Dermis blood vessel endothelial cell (primary cell): ENCODE measurements at places on chromosomes 7 and 10. TPM values are rescaled to one million over a fixed set of nuclear protein-coding genes. Genes with fewer than 3 reads are reported as not detected.

The DDX56 gene
- total RNA-seq = 55.5 and 69.5 TPM in 2 replicates

DNA sequence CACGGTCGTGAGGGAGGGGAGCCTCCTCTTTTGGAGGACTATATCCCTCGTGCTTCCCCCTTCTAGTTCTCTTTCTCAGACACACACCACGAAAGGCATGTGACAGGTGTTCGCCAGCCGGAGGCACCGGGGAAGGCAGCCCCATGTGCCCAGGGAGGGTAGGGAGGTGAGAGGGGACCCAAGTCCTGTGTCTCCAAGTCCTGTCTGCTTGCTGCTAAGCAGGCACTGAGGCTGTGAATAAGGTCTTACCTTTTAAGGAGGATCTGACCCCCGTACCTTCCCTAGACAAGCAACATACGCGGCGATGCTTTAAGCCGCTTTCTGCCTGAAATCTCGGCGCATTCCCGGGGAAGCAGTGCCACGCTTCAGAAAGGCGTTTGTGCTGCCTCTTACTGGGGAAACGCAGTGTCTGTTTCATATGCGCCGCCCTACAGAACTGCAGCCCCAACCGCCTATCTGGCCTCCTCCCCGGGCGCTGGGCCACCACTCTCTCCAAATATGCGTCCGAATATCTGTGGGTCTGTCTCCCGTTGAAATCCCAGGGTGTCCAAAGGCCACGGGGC, 770 bp downstream of the PLXNA4 start:
- peak; percentile 75 for DNase-seq

DNA sequence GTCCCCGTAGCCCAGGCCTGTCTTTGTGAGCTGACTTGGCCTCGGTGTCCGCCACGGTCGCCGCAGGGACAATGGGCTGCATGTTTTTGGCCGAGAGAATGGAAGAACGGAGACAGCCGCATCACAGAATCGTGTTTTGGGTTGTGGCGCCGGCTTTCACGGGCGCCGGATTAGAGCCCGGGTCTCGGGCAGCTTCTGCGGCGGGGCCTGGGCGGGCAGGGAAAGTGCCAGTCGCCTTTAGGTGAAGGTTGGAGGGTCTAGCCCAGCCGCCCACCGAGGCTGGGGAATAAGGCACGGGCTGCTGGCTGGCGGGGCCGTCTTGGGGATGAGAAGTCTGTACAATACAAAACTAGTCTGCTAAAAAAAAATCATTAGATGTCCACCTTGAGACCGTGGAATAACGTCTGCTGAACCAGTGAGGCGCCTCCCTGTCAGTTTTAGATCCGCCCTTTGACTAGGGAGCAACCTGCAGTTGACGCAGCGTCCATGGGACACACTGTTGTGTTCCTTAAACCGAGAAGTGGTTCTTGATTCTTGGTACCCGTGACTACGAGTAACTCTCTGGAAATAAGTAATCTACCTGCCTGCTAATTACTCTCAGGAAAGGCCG, 577 bp downstream of the DNAJB9 start:
- peak; percentile 71 for DNase-seq

DNA sequence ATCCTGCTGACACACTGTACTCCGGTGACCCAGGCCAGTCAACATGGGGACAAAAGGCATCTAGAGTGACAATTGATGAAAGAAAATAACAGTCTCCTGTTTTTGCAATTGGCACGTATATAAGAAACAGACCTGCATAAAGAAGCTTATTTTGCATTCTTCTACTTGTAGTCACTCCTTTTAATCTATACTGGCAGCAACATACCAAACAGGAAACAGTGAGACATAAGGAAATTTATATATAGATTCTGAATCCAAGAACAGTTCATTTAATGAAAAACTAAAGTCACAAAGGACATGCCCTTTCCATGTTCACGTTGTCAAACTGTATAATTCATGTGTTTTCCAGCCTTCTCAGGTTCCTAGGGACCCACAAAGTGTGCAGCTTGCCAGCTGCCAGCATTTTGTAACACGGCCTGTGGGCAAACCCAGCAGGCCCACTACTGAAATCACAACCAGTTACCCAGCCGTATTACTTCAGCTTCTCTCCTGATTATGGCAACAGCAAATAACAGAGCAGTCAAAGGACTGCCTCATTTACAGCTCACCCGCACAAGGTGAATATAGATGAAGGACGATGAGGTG, 72.3 kb downstream of the AMPH start:
- DNase-seq = no peak

DNA sequence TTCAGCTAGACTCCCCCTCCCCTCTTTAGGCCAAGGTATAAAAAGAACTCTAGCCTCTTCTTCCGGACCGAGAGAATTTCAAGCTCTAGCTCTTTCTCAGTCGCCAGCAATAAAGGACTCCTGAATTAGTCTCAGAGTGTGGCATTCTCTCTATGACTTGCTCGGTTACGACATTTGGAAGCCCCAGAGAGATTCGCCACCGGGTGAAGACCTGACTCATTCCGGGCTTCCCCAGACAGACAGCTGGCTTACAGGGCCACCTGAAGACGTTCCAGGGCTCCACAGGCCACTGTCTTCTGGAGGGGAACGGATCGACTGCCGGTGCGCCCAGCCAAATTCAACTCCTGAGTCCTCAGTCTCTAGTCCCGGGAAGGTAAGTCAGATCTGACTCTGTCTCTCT, at the start of gene AKR1B15:
Gene AKR1B15, plus strand, starts transcription at position 234 of the 400 bp plus-strand sequence. CDS start 15,510 bp downstream, outside the sequence.
- no peak for DNase-seq

DNA sequence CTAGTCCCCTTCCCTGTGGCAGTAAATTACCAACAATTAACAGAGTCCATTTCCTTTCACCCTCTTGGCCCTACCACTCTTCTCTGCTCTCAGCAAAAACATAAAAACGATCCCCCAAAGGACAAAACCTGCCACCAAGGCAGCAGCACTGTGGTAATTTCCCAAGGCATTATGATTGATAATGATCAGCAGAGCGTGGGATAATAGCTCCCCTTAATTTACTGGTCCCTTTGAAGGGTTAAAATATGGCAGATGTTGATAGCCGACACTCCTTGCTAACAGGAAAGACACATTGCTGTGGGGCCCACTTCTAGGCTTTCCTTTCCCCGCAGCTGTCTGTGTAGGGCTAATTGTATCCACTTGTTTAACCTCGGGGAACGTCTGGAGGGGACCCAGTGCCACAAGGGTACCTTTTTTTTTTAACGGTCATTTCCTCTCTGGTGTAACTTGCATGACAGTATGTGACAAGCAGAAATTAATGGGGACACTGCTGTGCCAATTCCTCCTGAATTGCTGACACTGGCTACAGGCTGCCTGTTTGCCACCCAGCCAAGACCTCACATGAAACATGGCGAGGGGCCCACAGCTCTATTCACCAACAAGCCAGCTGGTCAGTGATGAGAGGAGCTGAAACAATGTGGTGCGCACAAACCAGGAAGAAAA, 81.3 kb downstream of the CDK6 start:
- no peak for DNase-seq

DNA sequence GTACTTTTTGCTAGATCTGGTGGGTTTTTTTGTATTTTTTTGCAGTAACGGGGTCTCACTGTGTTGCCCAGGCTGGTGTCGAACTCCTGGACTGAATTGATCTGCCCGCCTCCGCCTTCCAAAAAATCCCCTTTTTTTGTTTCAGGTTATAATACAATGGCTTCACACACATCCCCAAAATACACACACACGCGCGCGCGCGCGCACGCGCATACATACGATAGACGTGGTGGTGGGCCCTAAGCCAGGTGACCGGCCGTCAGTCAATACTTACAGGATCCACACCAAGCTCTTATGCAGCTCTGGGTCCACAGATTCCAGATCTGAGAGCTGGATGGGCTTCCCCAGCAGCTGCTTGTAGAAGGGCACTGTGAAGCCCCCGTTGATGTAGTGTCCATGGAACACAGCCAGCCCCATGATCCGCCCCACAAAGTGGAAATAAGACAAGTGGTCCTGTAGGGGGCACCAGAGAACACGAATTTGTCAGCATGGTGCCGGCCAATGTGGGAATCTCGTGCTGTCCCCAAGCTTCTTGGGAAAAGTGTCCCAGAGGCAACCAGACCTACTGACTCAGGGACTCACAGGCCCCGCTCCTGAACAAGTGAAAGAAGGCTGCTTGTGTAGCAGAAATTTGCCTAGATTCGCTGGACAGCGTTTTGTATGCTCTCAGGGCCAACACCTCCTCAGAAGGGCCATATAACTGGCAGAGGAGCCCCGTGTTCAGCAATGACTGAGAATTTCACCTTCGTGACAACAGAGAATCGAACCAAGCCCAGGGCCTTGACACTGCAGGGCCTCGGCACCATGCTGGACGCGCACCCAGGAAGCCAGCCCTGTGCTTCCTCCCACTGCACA, 103.6 kb downstream of the SMURF1 start:
- peak; percentile 93 for DNase-seq

GRCh38 chr10:73226663-73227062, 20.4 kb downstream of the DNAJC9 start:
- no peak for DNase-seq

The OR9A2 gene
- total RNA-seq = not detected in 2 replicates

DNA sequence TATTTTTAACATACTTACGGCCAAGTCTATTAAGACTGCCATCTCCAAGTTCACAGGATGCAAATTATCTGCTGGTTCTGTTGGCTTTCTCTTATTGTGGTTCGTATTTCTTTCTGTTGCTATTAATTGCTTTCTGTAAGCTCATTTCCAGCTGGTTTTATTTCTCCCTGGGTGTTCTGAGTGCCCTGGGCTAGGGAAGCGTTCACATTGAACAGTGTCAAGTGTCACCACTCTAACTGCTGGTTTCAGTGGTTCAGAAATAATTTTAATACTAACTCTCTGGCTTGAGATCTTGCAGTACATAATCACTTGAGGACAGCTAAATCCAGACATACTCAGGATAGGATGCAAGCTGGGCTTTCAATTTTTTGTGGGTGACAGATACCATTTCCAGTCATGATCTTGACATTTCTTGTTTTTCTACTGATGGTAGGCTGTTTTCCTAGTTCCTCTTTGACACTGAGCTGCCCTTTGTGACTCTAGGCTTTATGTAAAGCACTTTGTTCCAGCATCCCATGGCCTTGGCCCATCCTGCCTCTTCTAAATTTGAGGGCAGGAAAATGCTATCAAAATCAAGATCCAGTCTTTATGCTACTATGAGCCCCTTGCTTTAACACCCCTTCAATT, 117.6 kb downstream of the SNX13 start:
- no peak for DNase-seq

The GJD4 gene
- total RNA-seq = not detected in 2 replicates

DNA sequence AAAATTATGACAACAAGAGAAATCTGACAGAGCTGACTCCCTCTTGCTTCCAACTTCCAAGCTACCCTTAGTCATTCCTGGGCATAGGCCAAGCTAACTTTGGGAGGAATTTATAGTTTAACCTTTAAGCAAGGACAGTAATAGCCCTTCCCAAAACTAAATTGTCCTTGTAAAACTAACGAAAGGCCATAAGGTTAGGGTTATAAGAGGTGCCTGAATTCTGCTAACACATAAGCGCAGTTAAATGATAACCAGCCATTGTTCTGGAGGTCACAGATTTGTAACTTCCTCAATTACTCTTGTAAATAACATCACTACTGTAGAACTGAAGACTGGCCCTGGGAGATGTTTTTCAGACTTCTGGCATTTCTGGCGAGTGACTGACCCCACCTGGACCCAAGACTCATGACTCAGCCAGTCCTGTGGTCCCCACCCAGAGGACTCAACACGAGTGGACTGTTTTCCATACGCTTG, 481.2 kb downstream of the KCNMA1 start:
- peak; percentile 59 for DNase-seq

The SPDYE2 gene
- total RNA-seq = not detected in 2 replicates

DNA sequence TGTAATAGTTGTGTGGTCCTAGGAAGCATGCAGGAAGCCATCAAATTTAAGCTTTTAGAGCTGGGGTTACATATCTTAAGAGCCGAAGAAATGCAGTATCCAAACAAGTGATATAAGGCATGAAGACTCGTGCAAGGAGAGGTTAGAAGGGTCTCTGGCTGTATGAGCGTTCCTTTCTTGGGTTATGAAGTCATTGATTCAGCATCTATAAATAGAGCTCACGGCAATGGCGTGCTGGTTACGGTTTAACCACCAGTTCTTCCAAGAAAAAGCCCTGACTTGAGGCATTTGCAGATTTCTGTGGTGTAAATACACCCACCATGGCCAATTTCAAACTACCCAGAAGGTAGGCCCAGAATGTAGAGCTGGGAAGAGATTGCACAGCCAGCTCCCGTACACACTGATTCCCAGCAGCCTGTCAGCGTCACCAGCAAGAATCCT, 72.0 kb upstream of the KAT6B start:
- DNase-seq = no peak

The KEL gene
- total RNA-seq = not detected in 2 replicates

GRCh38 chr10:91287276-91287675, 66.8 kb downstream of the PCGF5 start:
- DNase-seq = peak; percentile 30
